ENCODE measurements at places on chromosomes 13 and 19.

GRCh38 chr13:72205773-72206172 is 338.8 kb upstream of the DACH1 start:
- no peak for DNase-seq

DNA sequence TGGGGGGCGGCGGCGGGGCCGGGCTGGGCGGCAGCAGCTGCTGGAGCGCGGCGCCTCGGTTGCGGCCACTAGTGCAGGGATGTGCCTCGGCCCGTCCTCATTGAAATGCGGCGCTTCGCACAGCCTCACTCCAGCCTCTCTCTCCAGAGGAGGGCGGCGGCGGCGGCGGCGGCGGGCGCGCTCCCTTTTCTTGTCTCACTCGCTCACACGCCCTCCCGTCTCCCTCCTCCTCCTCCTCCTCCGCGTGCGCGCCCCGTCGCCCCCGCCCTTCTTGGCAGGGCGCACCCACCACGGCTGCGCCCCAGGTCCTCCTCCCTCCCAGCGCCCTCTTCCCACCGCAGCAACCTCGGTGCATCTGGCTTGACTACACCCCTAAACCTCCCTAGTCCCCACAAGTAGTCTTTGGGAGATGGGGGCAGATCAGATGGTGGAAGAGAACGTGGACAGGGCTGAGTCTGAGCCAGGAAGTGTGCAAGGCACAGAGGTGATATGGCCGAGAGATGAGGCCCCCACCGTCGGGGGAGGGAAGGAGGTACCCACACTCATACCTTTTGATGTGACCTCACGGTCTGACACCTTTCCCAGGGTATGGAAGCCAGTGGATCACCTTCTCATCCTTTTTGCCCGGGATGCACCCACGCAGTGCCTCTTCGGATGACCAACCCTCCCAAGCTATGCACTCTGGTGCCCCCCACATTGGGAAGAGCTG is at the start of gene DCLK1:
Gene DCLK1 (minus strand): TSS at position 161 of the 709 bp plus-strand sequence.
- DNase-seq, result no peak

- no peak for DNase-seq
These were observed 405.9 kb downstream of the IRS2 start for GRCh38 chr13:109380457-109380856.

DNA sequence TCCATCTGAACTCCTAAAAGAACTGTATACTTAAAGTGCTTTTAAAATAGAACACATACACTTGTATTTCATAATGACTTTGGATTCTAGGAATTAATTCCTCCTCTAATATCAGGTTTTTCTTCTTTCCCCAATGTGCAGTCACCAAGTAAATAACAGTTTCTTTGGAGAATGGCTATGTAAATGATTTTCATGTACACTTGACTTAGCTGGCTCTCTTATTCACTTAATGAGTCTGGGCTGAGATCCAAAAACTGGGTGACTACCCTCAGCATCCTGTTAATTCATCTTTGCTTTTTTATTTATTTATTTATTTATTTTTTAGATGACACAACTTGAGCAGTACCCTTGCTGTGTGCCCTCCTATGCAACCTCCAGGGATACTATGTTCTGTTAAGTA is 1003.7 kb downstream of the SLITRK1 start:
- no peak for DNase-seq

- no peak for DNase-seq
These were observed 8.9 kb upstream of the FARP1 start for GRCh38 chr13:98133946-98134345.

DNA sequence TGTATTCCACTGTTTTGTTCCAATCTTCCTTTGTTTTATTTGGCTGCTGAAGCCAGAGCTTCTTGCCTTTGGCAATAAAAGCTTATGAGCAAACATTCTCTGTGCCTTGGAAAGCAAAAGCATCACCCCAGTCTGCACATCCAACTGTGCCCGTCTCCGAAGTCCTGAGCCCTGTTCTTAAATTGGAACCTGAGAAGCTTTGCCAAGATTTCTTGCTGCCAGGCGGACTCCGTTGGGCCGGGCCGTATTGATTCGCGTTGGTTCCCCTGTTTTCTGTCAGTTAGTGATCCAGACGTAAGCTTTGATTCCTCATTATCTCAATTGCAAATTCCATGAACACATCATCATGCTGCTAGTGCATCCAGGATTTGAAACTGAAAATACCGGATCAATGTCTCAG is 793.0 kb downstream of the OLFM4 start:
- DNase-seq, result no peak

- no peak for DNase-seq
These were observed 1.5 kb downstream of the PPFIA3 start for GRCh38 chr19:49120868-49121267.

DNA sequence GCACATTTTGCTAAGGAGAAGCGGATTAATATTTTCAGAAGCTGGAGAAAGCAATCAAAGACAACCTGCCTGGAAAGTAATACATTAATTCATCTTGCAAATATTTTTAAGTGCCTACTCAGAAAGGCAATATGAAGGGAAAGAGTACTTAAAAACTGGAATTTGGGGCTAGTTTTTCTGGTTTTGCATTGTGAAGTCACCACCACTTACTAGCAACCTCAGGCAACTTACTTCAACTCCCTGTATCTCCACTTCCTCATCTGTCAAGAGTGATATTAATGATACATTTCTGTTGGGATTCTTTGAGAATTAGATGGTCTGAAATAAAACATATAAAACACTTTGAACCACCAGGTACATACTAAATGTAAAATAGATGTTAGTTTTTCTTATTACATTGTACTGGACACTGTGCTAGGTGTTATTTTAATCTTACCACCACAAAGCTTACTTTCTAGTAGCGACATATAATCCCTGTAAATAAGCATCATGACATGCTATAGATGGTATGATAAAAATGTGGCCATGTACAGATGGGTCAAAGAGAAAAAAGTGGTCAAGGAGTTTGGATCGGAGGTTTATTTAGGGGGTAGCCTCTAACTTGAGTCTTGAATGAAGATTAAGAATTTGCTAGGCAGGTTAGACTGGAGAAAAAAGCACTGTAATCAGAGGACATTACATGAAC is 101.2 kb downstream of the SPRY2 start:
- DNase-seq, result no peak

- no peak for DNase-seq
These were observed 88.0 kb downstream of the SLC10A2 start for GRCh38 chr13:102978168-102978567.

GRCh38 chr13:20727856-20728255 is 24.4 kb downstream of the IL17D start:
- DNase-seq, result no peak

DNA sequence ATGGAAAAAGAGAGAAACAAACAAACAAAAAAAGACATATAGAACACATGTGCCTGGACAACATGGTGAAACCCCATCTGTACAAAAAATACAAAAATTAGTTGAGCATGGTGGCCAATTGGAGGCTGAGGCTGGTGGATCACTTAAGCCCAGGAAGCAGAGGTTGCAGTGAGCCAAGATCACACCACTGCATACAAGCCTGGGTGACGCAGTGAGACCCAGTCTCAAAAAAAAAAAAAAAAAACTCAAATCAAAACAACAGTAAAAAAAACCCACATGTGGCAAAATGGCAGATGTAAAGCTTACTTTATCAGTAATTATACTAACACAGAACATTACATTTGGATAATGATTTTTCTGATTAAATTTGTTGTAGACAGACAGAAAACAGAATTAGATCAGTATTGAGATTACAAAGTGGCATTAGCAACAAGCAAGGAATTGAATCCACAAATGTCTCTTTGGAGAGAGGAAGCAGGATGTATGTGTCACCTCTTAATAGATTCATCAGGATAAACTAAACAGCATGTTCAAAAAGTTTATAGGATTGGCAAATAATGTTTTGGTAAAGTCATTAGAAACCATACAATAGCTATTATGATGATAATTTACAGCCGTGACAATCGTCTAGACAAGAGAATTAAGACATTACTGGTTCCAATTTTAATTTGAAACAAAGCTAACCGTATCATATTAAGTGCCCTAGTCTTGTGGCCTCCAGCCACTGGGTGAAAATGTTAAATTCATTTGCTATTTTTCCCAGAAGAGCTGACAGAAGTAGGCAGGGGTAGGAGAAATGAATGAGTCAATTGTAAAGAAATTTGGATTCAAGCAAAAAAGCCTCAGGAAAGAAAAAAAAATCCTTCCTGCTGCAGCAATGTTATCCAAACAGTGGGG is 206.0 kb downstream of the FGF14 start:
- no peak for DNase-seq

- DNase-seq, result no peak
These were observed 67.5 kb downstream of the STARD13 start for GRCh38 chr13:33218020-33218419.

GRCh38 chr13:73844986-73845385 is 289.2 kb downstream of the KLF12 start:
- DNase-seq, result no peak

Measured in GM06990 (cell line).